ENCODE measurements at places on chromosomes 1 and 21.

DNA sequence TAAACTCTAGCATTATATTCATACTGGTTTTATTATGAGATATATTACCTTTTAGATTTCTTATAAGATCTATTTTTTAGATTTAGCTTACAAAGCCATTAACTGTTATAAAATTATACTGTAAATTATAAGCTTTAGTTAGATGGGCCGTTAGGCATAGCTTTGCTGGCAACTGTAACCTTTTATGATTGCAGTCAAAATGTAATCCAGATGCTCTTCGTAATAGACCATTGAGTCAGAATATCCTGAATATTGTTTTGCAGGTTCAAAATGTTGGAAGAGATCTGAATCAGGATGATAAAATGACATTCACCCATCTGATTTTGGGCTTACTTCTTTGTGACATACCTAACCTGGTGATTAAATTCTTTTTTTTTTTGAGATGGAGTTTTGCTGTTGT, 20.9 kb downstream of the ITSN1 start:
- no peak for DNase-seq

DNA sequence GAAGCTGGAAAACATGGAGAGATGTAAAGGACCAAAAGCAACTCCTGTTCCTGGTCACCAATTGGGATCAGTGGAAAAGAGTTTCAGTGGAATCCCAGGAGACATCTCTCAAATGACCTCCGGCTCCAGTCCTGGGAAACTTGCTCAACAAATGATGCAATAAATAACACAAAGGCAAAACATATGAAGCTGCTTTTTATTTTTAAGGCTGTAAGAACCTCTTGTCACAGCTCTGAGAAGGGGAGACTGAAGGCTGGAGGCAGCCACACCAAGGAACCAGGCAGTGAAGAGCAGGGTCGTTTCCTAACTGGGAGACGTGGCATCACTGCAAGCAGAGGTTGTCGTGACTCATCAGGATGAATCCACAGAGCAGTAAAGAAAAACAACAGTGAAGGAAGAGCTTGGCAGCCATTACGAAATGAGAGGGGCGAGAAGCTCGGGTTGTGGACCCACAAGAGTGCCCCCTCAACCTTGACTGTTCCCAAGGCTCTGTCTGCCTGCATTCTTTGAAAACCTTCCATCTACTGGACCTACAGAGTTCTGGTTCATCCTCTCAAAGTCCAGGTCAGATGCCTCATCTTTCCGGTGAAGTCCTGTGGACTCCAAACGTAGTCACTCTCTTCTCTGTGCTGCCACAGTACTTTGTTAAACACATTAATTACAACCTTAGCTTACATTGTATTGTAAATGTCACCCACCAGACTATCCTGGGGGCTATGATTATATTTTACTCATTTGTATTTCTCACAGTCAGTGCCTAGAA, 32.1 kb downstream of the JAK1 start:
- no peak for DNase-seq

GRCh38 chr1:242147096-242147976, 148.4 kb upstream of the MAP1LC3C start:
- no peak for DNase-seq

- no peak for DNase-seq
Observed at GRCh38 chr1:111742938-111743549, 3.8 kb upstream of the INKA2 start.

- DNase-seq: no peak
Observed at GRCh38 chr1:227318853-227319607, 738 bp upstream of the CDC42BPA start.

DNA sequence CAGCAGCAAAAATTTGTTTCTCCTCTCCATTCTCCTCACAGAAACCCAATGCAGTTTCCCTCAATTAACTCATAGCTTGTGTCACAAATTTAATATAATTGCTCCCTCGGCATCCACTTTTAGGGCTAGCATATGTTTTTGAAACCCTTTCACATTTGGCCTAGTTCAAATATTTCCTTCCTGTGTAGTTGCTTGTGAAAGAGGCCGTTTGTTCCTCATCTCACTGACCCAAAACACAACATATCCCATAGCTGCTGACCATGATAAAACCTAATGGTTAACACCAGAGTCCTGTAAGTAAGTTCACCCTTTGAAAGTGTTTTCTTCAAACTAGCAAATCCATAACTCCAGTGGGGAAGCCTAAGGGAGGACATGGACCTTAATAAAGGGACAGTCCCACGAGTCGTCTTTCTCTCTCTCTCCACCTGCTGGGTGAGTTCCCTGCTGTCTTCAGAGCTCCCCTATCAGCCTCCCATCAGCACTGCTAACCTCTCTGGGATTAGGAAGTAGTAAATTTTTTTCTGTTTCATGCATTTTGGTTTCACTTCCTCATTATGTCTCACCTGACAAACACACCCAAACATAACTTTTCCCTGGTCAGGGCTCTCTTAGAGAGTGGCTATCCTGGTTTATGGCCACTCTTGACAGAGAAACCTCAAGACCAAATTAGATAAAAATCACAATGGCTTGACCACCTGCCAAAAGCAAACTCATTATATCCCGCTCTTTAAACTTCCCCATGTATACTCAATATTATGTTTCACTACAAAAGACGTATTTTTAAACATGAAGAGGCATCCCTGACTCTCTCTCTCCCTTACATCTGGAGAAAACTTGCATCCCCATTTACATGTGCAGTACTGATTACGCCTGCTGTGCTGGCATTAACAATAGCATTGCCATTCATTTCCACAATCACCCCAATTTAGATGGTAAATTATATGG, 177.7 kb upstream of the HP1BP3 start:
- no peak for DNase-seq

DNA sequence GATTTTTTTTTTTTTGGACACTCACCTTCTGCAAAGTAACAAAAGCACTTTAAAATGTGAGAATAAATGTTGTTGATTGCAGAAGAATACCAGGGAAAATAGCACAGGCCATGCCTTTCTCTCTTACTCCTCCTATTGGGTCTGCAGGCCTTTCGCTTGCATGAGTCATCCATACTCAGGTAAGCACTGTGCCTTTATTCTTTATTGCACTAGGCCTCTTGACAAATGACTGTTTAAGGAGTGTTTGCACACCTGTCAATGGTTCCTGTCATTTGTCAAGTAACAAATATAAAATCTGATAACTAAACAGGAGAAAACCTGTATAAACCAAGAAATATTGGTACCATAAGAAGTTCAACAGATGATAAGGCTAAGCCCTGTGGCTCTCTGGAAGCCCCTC, 106.5 kb downstream of the RGS7 start:
- DNase-seq: no peak

DNA sequence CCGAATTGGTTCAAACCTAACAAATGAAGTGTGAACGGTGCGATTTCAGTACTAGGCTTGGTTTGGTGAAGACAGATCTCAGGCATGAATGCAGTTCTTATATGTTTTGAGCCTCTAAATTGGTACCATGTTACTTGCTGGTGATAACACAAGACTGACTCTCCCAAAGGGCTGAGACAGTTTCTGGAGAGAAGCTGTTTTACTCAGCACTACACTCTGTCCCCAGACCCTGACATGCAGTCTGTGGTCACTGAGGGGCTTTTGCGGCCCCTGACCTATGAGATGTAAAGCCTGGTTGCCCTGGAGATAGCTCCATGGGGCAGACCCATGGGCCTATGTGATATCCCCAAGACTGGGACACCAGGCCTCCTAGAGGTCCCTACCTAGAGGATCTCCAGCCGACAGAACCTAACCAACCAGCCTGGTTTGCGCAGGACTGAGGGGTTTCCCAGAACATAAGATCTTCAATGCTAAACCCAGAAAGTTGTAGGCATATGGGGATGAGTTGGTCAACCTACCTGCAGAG, 19.4 kb upstream of the FOXE3 start:
- no peak for DNase-seq

- no peak for DNase-seq
Observed at GRCh38 chr1:61378494-61379180, 296.3 kb downstream of the NFIA start.

DNA sequence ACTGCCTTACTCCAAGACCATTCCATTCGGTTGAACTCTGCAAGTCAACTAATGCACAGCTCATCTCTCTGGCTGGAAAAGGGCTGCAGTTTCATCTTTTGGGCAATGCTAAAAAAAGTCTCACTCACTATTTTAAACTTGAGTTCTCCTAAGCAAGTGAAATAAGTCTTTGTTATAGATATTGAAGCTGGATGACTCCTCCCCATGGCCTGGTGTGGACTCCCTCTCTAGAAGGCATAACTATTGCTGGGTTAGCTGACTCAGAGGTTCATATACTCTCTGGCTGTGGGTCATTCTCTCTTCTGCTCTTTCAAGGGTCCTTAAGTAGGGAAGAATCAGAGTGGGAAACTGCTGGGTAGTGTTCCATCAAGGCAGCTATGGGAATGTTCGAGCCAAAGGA, 88.0 kb downstream of the XCL2 start:
- no peak for DNase-seq

- DNase-seq: no peak
Observed at GRCh38 chr1:156080241-156080862, 1.9 kb downstream of the MEX3A start.

DNA sequence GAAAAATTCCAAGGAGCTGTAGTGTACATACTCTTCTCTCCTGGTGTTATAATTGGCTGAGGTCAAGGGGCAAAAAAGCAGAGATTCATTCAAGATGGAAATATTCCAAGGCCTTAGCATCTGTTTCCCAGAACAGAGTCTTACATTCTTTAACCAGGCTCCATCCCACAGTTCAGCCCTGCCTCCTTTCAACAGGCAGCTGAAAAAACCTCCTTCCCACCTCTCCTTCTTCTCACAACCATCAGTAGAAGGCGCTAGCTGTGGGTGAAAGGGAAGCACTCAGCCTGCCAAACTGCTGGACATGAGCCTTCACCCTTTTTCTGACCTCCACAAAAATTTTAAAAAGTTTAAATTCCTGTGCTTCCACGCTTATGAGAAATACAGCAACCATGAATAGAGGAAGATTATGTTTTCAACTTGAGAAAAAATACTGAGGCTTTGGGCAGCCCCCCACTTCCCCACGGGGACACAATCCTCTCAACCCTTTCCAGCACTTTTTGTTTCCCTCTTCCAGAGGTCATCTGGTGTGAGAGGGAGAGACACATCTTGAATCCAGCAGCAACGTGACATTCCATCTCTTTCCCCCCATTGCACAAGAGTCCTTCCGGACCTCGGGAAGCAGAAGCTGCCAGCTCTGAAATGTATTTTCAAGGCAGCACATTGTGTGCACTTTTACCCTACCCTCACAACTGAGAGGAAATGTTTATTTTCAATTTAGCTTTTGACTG, 43.2 kb upstream of the FMO2 start:
- DNase-seq: no peak

DNA sequence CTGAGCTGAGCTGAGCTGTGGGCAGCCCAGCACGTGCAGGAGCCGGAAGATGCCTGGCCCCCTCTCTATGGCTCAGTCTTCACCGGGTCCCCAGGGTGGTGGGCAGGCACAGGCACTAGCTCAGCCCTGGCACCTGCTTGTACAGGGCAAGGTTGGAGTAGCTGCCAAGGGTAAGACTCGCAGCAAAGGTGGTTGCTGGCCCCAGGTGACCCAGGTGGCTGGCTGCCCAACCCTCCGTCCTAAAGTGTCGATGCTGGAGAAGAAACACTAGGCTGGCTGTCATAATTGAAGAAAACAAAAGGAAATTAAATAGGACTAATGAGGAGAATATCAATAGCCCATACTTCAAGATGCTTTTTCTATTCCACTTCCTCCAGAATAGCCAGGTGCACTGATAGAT, 77.1 kb upstream of the ACTL8 start:
- no peak for DNase-seq

GRCh38 chr1:231139659-231140654, 21.9 kb upstream of the TRIM67 start:
- DNase-seq: no peak

DNA sequence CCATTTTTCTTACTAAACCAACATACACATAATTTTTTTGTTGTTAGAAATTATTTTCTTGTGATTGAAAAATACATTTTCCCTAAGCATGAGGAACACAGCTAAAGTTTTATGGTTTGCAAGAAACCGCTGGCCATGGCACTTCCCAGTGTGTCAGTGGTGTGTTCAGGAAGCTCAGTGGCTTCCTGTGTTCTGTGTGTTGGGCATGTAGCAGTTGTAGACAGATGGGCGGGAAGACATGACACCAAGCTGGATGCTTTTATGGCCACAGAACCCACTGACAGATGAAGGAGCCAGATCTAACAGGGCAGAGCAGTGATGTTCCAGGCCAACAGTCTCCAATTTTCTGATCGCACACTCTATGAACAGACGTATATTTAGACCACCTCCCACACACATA, 119.8 kb downstream of the GALNT2 start:
- no peak for DNase-seq

GRCh38 chr1:31434101-31434871, 21.3 kb downstream of the SERINC2 start:
- no peak for DNase-seq

DNA sequence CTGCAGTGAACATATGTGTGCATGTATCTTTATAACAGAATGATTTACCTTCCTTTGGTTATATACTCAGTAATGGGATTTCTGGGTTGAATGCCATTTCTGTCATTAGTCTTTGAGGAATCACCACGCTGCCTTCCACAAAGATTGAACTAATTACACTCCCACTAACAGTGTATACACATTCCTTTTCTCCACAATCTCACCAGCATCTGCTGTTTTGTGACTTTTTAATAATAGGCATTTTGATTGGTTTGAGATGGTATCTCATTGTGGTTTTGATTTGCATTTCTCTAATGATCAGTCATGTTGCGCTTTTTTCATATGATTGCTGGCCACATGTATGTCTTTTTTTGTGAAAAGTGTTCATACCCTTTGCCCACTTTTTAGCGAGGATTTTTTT, 680.5 kb downstream of the PTPRC start:
- DNase-seq: no peak

DNA sequence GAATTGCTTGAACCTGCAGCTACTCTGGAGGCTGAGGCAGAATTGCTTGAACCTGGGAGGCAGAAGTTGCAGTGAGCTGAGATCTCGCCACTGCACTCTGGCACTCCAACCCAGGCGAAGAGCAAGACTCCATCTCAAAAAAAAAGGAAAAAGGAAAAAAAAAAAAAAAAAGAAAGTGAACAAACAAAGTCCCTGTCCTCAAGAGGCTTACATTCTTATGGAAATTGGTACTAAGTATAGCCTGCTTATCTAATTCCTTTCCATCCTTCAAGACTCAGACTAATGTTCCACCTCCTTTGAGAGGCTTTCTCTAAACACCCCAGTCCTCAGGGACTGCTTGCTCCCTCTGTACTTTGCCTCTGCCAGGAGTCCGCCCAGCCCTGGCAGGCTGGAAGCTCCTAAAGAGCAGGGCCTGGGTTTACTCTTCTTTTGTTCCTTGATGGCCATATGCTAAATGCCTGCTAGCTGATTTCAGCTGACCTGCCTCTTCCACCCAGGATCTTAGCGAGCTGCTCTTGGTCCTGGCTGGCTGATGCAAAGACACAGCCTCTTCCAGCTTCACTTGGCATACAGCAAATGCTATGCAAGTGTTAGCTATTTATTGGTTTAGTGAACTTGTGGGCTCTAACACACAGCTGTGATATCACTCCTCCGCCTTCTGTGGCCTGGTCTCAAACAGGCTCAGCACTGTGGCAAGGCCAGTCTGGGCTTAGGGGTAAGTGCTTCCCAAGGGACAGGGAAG, 9.8 kb downstream of the SLC9A1 start:
- no peak for DNase-seq

- DNase-seq: no peak
Observed at GRCh38 chr1:84889437-84889836, 3.6 kb downstream of the LPAR3 start.

All from effector CD4-positive, alpha-beta T cell (primary cell).